Calu3 (cell line): ENCODE measurements at places on chromosomes 11 and 22.

DNA sequence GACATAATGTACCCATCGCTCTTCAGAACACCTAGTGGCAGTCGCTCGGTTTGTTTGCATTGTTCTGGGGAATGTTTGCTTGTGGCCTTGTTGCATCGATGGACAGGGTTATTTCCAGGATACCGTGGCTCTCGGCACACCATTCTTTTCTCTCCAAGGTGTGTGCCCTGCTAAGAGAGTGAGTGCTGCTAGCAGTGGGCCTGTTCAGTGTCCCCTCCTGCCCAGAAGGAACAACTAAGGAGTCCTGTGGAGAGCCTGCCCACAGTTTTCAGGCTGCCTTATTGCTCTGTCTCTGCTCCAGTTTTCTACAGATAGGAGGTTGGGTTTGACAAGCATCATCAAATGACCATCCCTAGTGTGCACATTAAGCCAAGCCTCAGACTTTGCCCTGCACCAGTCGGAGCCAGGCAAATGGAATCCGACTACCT lies 1.4 kb downstream of the CRY2 start:
- no peak for DNase-seq

GRCh38 chr11:103727262-103727661 lies 309.2 kb upstream of the DDI1 start:
- no peak for DNase-seq

- DNase-seq: no peak
Measured at GRCh38 chr11:130527636-130528297, 79.3 kb downstream of the ADAMTS15 start.

DNA sequence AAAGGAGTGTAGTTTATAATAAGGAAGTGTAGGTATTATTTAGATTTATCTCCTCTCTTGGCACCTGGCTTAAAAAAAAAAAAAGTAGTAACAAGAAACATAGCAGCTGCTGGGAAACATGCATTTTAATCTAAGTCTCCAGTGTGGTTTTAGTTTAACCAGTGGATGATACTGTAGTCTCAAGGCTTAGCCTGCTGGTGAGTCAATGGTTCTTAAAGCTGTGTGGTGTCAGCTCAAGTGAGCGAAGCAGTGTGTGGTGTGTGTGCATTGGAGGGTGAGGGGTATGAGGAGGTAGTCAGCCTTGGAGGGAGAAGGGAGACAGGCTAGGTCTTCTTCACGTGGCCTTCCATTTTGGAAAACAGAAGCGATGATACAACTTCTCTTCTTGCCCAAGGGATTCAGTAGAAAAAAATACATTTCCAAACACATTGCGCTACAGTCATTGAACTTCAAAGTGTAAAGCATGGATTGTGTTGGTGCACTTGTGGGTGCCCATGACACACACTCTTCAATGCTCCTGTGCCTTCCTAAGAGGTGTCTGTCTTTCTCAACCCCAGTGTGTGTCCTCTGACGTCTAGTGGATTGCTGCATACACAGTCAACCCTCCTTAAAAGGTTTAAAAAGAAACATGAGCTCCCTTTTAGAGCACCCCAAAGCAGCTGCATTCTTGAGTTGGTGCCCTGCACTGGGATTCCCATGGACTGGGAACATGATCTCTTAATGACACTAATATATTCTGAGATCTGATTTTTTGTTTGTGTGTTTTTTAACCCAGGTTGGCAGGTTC lies 40.1 kb downstream of the ZBTB16 start:
- DNase-seq: no peak

DNA sequence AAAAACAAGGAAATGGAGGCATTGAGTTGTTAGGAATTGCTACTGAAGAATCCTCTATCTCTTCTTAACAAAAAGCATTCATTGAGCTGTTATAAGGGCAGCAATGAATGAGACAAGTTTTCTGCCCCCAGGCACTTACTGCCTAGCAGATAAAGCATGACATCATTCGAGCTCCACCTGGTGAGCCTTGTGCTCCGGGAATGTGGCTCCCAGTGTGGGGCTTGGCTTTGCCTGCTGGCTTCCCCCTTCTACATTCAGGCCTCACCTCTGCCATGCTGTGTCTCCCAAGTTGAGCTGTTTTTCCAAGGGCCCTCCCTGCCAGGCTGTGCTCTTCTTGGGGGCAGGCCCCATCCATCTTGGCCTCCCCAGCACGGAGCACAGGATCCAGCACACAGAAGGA lies 56.9 kb upstream of the EIF3D start:
- peak; percentile 20 for DNase-seq

- no peak for DNase-seq
Measured at GRCh38 chr22:27154717-27155116, 497.3 kb downstream of the MIAT start.

- no peak for DNase-seq
Measured at GRCh38 chr11:20477418-20478090, 90.0 kb downstream of the PRMT3 start.

DNA sequence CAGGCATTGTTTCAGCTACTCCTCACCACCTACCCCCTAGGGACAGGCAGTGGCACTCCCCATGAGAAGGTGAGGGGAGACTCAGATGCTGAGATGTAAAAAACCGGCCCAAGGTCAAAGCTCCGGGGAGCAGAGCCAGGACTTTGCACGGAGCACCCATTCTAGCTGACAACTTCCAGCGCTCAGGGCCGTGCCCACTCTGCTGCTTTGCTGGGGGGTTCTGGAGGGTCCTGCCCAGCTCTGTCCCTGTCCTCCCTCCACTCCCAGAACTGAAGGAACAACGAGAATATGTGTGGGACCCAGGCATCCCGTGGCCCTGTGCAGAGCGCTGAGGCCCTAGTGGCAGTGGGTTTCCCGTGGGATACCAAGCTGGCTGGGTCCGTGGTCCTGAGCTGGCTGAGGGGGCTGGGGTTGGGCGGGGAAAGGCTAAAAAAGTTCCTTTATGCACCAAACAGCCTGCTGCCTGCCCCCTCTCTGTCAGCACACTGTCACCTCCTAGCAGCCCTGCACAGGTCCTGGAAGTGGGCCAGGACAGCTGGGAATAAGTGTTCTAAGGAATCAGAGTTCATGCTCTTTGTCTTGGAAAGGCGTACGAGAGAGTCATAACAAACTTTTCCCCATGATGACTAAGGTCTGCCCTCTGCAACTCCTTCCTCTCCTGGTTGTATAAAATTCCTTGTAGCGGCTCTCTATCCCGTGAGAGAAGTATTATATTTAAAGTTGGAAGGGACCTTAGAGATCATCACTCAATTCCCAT lies 1.9 kb downstream of the MS4A10 start:
- DNase-seq: no peak

- no peak for DNase-seq
Measured at GRCh38 chr11:86746514-86746913, 53.8 kb upstream of the PRSS23 start.

DNA sequence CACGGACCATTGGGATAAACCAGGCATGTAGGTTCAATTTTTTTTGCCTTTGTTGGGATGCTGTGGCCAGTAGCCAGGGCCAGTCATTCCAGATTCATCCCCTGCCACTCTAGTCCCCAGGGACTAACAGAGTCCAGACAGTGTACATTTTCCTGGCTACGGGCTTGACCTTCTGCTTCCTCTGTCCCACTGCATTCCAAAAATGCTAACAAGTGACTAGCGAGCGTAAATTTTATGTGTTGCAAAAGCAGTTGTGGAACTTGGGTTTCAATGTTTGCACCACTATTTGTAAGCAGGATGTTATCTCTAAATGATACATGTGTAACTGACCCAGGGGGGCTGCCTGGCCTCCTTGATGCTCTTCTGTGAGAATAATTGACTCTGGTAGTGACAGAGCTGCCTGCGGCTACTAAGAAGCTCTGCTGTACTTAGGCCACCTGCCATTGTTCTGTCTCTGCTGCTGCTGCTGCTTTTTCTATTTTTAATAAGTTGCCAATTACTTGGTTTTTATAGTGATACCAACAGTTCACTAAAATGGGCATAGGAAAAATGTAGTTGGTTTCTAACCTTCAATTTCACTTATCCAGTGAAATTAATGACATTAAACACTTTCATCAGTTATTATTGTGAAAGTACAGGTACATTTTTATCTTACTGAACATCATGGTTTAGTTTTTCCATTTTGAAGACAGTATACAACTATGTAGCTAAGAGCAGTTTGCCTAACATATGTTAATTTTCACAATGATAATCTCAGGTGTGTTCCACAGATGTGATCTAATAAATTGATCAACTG lies 26.8 kb downstream of the TNRC6B start:
- DNase-seq: no peak

DNA sequence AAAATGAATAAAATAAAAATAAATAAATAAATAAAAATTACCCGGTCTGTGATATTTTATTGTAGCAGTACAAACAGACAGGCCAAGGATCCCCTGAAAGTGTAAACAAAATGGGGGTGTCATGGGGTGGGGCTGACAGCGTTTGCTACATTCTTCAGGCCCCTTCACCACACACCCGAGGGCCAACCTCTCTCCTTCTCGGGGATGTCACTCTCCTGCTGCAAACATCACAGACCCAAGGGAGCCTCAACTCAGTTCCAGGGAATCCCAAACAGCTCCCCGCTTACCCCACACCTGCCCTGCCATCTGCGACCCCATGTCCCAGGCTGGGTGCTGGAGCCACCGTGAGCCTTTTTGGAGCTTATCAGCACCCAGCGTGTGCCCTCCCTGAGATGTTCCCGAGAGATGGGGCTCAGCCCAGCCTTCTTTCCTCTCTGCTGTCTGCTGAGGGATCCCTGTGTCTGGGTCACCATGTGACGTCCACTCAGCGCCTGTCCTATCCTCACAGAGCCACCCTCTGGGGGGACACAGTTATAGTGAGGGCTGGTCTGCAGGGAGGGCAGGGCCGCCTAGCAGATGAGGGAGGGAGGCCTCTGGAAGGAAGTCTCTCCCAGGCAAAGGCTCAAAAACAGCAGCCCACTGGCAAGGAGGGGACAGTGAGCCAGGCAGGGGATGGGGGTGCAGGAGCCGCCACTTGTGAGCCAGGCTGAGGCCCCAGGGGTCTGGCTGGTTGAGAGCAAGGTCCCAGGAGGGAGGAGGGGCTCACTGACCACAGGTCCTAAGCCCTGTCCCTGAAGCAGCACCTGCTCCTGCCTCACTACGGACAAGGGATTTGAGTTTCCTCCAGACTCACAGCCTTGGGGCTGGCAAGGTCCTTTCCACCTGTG lies 1041.6 kb downstream of the BRD1 start:
- no peak for DNase-seq

DNA sequence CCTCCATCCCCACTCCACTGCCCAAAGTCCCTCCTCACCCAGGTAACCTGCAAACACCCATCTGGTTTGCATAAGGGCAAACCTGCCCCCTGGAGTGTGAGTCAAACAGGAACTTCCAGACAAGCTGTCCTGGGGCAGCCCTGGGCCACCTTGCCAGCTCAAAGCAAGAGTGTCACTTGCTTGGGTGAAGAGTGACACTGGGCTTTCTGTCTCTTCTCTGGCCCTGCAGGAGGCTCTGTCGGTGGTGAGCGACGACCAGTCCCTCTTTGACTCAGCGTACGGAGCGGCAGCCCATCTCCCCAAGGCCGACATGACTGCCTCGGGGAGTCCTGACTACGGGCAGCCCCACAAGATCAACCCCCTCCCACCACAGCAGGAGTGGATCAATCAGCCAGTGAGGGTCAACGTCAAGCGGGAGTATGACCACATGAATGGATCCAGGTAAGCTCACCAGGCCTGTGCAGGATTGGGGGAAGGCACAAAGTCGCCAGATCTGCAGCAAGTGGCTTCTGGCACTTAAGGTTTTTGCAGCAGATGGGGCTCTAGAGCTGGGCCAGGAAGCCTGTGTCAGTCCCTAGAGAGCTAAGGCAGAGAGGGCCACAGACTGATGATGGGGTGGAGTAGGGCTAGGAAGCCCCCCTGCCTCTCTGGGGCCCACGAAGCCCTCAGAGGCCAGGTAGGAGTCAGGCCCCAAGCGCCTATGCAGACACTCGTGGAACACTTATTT lies 64.2 kb downstream of the FLI1 start:
- peak; percentile 4 for DNase-seq

DNA sequence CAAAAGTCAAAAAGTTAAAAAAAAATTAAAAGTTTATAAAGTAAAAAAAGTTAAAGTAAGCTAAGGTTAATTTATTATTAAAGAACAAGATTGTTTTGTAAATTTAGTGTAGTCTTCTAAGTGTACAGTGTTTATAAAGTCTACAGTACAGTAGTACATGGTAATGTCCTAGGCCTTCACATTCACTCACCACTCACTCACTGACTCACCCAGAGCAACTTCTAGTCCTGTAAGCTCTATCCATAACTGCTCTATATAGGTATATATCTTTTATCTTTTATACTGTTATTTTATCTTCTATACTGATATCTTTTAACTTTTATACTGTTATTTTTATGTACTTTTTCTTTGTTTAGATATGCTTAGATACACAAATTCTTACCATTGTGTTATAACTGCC lies 11.2 kb downstream of the C2CD3 start:
- no peak for DNase-seq

GRCh38 chr11:69912911-69913451 lies 93.8 kb upstream of the FGF3 start:
- DNase-seq: peak; percentile 67
